GM19239 (cell line): ENCODE measurements at places on chromosomes 2 and 18.

DNA sequence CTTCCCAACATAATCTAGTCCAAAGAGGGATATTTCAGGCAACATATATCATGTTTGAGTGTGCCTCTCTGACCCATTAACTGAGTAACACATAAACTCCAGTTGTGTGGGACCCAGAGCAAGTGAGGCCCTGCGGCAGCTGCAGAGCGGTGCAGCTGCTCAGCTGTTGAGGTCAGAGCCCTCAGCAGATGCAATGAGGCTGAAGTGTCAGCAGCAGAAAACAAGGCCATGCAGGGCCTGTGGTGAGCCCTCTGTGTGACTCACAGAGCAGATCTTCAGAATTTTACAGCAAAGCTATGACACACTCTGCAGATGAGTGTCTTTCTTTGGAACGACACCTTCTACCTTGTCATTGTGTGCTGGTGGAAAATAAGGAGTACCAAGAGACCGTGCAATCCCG is 168.5 kb downstream of the CBLN2 start:
- no peak for DNase-seq

DNA sequence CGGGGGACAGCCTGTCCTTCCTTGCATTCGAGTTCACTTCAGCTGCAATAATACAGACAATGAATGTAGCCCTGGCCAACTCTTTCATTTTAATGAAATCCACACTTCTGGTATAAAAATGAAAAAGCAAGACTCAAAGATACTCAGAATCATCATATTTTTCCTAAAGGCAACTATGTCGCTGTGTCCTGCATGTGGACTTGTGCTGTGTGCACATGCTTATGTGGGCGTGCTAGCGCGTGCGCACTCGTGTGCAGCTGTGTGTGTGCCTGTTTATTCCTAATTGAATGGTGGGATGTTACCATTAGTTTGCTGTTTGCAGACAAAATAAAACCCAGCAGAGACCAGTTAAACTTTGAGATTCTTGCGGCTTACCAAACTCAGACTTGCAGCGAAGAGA is 49.6 kb downstream of the SMIM21 start:
- no peak for DNase-seq

DNA sequence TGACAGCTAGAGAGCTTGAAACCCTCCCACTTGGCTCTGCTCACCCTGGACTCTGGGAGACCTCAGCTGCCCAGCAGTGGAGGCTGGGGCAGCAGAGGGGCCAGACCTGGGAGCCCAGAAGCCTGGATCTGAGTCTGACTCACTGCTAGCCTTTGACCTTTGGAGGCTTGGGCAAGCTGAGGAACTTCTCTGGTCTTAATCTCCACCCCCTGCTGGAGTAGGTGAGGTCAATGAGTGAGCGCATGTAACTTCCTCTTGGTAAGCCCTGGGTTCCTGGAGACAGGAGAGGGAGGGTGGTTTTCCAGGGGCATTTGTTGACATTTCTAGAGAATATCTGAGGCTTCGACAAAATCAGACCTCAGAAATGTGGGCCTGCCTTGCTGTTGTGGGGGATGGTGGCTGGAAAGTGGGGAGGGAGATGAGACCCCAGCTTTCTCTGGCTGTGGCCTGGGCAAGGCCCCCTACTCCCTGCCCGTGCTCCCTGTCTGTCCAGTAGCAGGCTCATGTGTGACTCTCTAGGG is 73.0 kb upstream of the YWHAQ start:
- no peak for DNase-seq

GRCh38 chr2:6080932-6081753 is 389.0 kb downstream of the SOX11 start:
- DNase-seq, result no peak

- DNase-seq, result no peak
These were observed 804.7 kb upstream of the PIK3C3 start for GRCh38 chr18:41150316-41150715.

DNA sequence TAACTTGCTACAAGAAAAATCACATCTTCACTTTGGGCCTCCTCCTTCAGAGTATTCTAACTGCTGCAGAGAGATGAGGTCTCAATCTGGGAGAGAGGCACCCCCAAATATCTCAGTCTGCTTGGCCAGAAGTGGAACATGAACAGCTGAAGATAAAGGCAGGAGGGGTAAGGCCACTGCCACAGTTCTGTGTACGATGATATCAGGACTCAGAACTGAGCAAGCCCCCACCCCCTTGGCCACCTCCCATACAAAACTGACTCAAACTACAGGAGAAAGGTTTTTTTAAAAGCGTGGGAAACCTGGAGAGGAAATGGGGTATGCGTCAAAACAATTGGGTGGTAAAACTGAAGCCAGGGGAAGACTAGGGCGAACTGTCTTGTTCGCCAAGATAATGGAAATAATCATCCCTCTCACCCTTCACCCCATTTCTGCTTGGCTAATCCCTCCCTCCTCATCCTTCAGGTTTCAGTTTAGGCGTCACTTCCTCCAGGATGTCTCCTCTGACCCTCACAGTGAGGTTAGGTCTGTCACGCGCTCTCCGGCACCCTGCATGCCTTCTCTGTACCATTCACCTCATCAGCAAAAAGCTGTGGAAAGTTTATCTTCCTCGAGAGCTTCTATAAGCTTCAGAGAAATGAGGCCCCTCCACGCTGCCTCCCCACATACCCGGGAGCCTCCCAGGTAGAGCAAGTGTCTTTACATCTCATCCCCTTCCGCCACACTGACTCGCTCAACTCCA is 64.4 kb downstream of the SFXN5 start:
- no peak for DNase-seq

GRCh38 chr2:74007121-74007520 is 22.4 kb downstream of the TET3 start:
- no peak for DNase-seq

GRCh38 chr2:70029814-70030409 is 57.4 kb upstream of the PCBP1 start:
- no peak for DNase-seq

DNA sequence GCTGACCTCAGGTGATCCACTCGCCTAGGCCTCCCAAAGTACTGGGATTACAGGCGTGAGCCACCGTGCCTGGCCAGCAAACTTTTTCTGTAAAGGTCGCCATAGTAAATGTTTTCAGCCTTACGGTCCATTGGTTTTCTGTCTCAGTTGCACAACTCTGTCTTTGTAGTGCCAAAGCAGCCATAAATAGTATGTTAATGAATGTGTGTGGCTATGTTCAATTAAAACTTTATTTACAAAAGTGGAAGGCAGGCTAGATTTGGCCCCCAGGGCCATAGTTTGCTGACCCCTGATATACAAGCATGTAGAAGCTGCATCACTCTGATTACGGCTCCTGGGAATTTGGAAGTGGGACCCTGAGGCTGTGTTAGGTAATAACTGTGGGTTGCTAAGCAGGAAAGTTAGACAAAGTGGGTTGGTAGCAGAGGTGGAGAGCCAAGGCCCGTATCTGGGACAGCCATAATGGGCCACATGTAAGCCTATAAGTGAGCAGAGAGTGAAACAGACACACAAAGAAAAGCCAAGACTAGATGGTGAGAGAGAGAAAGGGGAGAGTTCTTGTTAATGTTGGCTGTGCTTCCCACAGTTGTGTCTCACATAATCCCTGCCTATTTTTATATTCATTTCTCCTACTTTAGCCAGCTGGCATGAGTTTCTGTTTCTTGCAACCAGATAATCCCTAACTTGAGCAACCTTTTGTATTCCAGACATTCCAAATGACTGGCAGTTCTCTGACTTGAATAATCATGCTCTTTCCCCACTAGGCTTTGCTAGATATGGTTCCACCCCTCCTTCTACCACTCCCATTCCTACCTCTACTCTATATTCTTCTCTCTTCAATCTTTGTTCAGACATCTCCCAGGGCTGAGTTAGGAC is 223.3 kb upstream of the STON1 start:
- DNase-seq, result no peak

- DNase-seq, result no peak
These were observed 48.2 kb upstream of the LGALSL start for GRCh38 chr2:64405581-64406406.

GRCh38 chr2:16102976-16103380 is 162.6 kb downstream of the MYCN start:
- no peak for DNase-seq

DNA sequence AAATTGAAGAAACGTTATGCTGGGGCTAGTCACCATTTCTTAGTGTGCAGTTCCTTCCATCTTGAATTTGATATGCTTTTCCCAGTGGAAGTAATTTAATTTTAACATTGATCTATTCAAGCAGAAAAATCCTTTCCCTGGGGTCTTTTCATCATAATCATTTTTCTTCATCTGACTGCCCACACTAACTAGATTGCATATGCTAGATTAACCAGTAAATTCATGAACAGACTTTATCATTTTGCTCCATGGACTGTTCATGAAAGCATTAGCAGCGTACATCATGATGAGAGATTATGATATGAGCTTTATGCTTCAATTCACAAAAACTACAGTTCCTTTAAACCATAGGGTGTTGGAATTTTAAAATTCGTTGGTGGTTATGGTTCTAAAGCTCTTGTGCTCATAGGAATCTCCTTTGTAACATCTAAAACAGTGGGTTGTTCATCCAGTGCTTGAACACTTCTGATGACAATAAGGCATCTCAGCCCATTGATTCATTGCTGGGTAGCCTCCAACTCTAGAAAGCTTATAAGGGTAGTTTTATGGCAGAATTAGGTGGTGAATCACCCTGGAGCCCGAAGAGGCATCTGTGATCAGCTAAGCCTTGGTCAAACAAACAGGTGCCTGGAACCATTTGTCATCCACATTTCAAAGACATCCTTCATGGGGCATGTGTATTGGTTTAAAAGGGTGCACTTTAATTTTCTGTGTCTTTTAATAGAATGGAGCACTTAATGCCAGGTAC is 77.2 kb upstream of the NDUFV2 start:
- no peak for DNase-seq

DNA sequence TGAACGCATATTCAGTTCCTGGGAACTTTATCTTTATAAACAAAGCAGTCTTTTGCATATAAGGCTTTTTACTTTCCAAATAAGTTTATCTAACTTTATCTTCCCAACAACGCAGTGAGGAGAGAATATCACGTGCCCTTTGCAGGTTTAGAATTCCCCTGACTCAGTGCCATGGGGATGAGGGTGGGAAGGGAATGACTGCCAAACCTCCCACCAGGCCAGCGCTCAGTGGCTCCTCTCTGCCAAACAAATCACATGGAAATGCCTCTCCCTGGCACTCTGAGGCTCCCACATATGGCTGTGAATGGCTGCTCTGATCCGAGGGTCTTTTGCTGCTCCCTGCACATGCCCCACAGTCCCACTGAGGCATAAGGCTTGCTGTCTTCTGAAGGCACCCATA is 158.3 kb downstream of the DNAH6 start:
- no peak for DNase-seq

DNA sequence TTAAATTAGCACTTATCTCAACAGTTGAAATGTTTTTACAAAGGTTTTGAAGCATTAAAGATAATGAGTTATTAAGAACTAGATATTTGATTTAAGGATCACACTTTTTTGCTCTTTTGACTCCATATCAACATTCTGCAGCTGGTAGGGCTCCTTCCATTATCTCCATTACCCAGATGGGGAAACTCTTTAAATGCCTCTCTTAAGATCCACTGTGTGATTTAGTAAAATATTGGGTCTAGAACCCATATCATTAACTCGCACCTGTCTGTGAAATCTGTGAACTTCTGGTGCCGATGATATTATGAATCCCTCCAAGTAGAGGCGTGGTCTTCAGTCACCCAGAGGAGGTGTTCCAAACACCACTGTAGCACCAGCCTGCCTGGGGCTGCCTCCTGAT is 466.2 kb downstream of the TSN start:
- no peak for DNase-seq

- no peak for DNase-seq
These were observed 6.2 kb downstream of the HPCAL1 start for GRCh38 chr2:10308866-10309265.

DNA sequence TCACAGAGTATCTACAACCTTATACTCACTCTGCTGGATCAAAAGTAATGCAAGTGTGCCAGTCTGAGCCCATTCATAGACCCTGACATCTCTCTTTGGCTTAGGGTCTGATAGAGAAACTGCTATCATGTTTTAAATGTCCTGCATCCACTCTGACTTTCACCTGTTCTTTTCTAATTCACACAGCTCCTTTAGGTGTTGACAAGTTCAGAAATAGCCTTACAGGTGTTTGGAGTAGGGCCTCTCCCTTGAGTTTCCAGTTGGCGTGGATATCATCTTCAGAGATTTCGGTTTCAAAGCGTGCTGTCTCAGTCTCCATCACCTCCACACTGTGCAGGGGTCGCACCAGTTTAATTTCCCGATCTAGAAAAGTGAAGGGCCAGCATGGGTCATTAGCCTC is 150.3 kb downstream of the PLEKHA3 start:
- no peak for DNase-seq

GRCh38 chr2:197308585-197308984 is 2.0 kb downstream of the ANKRD44 start:
- no peak for DNase-seq

DNA sequence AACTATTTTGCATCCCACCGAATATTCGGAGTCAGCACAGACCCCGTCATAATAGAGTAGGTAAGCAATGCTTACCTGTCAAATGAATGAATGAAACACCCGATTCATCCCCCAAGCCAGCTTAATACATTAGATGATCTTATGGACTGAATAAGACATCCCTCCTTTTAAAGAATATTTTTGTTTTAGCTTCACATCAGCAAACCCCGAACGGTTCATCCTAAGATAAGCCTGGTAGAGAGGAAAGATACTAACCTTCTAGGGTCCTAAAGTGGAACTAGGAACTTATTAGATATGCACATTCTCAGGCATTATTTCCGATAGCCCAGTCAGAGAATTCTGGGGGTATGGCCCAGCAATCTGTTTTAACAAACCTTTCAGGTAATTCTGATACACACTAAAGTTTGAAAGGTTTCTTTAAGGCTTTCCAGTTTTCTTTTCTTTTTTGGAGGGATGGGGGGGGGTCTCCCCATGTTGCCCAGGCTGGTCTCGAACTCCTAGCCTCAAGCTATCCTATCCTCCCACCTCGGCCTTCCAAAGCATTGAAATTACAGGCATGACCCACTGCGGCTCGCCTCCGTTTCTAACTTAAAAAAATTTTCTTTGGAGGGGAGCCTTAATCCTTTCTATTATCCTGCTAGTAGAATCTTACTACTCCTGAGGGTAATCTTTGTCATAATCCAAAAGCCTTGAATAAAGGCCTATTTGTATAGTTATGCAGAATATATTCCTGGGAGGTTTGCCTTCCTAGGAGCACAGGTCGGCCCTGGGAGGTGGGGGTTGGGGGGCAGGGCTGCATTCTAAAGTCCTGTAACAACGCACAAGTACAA is 1.0 kb upstream of the ACTR3 start:
- no peak for DNase-seq

GRCh38 chr18:55404832-55405465 is 183.0 kb downstream of the TCF4 start:
- no peak for DNase-seq
